ENCODE measurements at places on chromosomes 12 and 14.
A peak's percentile ranks its signal among the peaks of the same experiment; 100 is the strongest.

- DNase-seq: no peak
Measured at GRCh38 chr12:49030119-49030518, 11.5 kb upstream of the PRKAG1 start.

DNA sequence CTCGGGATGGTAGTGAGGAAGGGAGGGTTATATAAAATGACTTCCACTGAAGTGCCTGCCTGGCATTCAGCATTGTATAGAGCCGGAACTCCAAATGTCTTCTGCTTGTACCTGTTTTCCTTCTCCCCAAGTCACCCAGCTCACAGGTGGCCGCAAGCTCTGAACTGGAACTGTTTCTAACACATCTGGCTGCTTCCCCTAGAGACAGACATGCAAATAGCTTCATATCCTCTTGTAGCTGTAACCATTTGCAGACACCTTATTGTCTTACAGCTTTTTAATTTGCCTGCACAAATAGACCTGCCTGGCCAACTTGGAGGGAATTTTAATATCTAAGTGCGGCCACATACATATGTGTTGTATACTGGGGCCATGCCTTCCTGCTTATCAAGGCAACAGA lies 126.0 kb downstream of the CHST11 start:
- DNase-seq: no peak

DNA sequence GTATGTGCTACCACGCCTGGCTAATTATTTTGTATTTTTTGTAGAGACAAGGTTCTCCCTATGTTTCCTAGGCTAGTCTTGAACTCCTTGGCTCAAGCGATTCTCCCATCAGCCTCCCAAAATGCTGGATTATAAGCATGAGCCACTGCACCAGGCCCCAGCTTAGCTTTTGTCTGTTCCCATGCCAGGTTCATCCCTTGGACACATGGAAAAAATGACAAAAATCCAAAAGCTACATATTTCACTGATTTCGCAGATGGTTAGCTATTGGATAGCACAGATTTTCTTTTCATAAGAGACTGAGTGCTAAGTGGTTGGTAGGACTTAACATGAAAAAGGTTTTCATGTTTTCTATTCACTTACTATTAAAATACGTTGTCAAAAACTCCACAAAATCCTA lies 286.6 kb upstream of the KITLG start:
- DNase-seq: no peak

- DNase-seq: no peak
Measured at GRCh38 chr12:80217011-80217535, 117.7 kb downstream of the OTOGL start.

DNA sequence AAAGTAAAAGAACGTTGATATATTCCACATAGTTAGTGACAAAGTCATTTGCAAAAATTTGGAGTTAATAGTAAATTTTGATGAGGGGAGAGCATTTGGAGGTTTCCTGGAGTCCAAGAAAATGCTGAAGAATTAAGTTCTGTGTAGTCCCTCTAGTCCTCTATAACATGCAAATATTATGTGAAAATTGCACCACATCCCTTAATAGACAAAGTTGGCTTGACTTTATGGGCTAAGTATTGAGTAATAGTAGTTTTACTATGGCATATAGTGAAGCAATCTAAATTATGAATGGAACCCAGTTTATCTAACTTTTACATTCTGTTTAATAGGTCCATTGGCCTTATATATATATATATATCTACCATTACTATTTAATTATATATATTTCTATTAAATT lies 66.4 kb upstream of the DCN start:
- no peak for DNase-seq

DNA sequence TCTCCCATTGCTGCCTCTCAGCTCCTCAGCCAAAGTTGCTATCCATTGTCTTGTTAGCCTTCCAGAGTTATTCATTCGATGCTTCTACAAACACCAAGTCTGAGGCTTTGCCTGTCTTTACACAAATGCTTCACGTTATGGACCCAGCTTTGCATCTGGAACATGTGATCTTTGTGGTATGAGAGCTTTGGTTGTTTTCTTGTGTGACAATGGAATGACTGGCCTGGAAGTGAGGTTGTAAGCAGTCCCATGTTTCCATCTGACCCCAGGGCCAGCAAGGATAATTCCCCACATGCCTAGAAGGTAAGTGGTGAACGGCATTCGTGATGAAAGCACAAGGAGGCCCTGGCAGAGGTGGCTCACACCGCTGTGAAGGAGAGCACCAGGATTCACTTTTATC lies 866.7 kb upstream of the TMEM132C start:
- no peak for DNase-seq

GRCh38 chr12:106132175-106133135 lies 6.3 kb downstream of the NUAK1 start:
- no peak for DNase-seq

- DNase-seq: no peak
Measured at GRCh38 chr12:109840305-109841074, 7.3 kb upstream of the TRPV4 start.

GRCh38 chr12:101076921-101077320 lies 133.1 kb downstream of the SLC5A8 start:
- DNase-seq: no peak

GRCh38 chr12:62438098-62438692 lies 28.4 kb upstream of the MON2 start:
- peak; percentile 61 for DNase-seq

DNA sequence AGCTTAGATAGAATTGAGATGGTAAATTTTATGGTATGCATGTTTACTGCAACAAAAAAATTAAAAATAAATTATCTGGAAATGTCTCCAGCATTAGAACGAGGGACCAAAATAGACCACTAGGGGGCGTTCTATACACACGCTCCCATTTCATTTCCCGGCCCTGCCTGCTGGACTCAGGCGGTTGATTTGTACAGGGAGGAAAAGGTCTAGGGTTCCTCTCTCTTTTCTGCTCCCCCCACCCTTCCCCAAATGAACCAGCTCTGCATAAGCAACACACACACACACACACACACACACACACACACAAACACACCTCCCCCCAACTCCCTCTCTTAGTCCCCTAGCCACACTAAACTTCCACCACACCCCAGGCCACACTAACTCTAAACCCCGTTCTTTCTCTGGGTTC lies 7.8 kb upstream of the DTX1 start:
- DNase-seq: peak; percentile 66

- no peak for DNase-seq
Measured at GRCh38 chr12:132837693-132838409, 9.2 kb upstream of the GOLGA3 start.

DNA sequence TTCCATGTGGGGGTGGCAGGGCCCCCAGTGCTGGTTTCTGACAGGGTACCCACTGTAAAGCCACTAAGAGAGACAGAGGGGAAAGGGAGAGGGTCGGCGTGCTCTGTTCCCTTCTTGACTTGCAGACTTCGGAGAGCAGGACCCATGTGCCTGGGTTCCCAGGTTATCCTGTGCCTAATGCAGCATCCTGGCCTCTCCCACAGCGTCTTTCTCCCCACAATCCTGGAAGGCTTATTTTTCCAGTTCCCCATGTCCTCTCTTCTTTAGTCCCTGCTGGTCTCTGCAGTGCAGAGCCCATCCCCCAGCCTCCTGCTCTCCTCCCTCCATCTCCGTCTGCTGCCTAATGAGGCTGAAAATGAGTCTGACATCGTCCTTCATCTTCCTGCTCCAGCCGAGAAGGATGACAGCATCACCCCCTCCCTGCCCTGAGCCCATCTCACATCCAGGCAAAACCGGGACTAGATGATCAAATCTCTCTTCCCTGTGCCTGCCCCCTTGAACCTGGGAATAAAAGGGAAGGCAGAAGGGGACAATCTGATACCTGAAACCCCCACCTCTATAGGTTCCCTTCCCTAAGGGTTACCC lies 15.1 kb downstream of the CALCOCO1 start:
- DNase-seq: no peak

DNA sequence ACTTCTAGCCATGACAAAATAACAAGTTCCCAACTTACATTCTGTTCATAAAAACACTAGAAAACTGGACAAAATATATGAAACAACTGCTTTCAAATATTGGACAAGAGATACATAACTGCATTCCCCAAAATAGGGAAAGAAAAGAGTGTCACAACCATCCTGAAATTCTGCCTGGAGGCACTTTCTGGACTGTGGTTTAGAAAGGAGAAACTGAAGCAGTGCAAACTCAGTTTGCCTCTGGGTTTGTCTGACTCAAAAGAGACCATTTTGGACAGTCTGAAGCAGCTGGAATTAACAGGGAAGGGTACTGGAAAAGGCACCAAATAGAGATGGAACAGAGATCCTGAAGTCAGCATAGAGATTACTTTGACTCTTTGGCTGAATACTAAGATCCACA lies 11.3 kb upstream of the SYT1 start:
- no peak for DNase-seq

DNA sequence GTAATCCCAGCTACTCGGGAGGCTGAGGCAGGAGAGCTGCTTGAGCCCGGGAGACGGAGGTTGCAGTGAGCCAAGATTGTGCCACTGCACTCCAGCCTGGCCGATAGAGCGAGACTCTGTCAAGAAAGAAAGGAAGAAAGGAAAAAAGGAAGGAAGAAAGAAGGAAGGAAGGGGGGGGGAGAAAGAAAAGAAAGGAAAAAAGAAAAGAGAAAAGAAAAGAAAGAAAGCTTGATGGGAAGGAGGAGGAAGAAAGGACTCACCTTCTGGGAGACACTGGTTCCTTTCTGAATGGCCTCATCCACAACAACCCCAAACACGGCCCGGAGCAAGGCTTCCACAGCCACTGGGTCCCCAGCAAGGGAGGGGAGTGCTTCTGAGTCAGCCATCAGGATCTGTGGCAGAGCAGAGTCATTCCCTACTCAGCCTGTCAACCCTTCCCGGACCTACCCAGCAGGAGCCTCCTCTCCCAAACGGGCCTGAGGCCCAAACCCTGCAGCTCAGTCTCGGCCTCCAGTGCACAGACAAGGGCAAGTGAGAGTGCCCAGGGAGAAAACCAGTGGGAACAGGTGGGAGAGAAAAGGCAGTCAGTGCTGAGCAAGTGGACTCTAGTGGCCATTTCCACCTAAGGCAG lies 7.3 kb upstream of the ZNF740 start:
- no peak for DNase-seq

- DNase-seq: no peak
Measured at GRCh38 chr12:46514886-46515285, 142.3 kb upstream of the SLC38A2 start.

DNA sequence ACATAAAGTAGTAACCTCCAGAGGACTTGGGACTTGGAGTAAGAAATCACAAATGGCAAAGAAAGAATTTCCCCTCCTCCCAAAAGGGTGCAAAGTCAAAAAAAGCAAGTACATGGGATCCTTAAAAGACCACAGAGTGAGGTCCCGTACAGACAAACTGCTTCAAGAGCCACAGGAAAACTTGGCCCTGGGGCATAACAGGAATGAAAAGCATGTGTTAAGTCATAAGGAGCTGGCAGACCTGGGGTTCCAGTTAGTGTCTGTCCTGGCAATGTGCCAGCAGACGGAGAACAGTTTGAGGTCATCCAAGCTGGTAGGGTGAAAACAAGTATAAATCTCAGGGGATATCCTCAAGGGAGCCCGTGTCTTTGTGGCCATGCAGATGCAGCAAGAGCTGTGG lies 73.2 kb downstream of the HSD17B6 start:
- DNase-seq: no peak

GRCh38 chr12:78086553-78087362 lies 256.1 kb downstream of the NAV3 start:
- no peak for DNase-seq

DNA sequence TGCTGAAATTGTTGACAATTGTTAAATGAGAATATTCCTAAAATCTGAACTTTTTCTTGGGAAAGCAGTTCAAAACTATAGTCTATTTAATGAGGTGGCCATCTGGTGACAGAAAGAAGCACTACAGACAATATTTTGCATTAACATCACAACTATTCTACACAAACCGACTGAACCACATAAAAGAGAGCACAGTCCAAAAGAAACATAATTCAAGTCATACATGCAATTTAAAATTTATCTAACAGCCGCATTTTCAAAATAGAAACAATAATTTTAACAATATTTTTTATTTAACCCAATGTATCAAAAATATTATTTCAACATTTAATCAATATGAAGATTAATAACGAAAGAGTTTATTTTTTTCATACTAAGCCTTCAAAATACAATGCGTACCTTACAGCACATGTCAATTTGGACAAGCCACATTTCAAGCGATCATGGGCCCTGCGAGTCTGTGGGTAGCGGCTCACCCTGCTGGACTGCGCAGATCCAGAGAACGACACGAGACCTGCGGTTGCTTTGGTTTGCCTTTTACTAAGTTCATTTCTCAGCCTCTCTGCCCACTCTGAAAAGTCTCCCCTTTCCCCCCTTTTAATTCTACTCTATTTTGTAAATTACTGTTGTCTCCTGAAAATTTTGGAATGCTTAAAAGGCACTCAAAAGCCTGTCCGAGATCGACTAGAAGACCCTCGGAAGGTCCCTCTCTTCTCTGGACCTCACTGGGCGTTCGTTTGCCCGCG lies 947 bp upstream of the LRRC9 start:
- DNase-seq: peak; percentile 13

- peak; percentile 25 for DNase-seq
Measured at GRCh38 chr12:3236345-3237187, 159.4 kb downstream of the TSPAN9 start.

All from activated T-cell treated with anti-CD3 and anti-CD28 coated beads, Interleukin-2, amount 50 U/mL, for 72 hours (primary cell).